ENCODE measurements at places on chromosomes 1 and 21. TPM values are rescaled to one million over a fixed set of nuclear protein-coding genes. Genes with fewer than 3 reads are reported as not detected.

DNA sequence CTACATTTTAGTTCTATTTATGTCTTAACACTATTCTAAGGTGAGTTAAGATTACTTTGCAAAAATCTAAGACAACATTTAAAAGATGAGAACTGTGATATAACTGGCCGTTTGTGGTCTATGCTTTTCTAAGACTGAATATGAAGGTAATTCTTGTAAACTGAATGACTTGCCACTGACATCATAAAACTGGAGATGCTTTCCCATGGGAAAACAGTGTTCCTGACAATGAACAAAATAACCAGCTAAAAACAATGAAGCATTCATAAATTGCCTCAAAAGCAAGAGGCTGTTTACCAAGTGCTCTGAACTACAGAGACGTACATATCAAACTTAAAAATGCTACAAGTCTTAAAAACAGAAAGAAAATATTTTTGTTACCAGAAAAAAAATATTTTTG, 54.7 kb downstream of the APP start:
- DNase-seq = no peak

DNA sequence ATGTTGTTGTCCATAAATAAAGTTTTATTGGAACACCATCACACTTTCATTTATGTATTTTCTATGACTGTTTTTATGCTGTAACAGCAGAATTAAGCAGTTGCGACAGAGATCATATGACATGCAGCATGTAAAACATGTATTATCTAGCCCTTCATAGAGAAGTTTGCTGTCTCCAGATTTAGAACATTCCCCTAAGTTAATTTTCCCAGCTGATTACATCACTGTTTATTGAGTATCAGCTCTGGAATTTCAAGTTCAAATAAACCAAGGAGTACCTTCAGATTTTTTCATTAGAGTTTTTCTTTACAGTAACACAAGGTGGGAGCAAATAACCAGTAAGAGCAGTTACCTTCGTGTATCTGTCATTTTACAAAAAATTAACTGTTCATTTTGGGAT, 792.8 kb downstream of the USP25 start:
- DNase-seq = no peak

DNA sequence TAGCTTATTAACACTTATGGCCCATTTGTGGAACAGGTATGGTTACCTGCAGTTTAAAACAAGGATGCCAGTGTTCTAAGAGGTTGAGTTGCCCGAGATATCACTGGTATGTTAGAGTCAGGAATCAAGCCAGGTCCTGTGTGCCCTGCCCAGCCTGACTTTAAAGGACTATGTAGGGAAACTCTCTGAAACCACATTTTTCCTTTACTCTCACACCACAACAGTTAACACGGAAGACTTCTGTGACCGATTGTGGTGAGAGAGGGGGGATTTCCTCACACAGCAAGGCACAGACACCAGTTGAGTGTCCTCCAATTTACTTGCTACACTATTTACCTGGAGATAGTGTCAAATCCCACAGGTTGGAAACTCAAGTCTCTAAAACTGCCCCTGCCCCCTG, 47.8 kb downstream of the UCK2 start:
- DNase-seq = no peak

DNA sequence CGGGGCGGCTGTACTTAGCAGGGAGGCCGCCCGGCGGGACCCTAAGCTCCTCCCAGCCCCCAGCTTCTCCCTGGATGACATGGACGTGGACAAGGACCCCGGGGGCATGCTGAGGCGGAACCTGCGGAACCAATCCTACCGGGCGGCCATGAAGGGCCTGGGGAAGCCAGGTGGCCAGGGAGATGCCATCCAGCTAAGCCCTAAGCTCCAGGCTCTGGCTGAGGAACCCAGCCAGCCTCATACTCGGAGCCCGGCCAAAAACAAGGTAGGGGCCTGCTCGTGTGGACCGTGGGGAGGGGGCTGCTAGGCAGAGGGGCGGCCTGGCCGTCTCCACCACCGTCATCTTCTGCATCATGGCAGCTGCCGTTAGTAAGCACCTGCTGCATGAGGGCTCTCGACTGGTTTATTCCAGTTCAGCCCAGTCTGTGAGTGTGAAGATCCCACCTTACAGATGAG, 9.0 kb downstream of the ARHGEF16 start:
- no peak for DNase-seq

DNA sequence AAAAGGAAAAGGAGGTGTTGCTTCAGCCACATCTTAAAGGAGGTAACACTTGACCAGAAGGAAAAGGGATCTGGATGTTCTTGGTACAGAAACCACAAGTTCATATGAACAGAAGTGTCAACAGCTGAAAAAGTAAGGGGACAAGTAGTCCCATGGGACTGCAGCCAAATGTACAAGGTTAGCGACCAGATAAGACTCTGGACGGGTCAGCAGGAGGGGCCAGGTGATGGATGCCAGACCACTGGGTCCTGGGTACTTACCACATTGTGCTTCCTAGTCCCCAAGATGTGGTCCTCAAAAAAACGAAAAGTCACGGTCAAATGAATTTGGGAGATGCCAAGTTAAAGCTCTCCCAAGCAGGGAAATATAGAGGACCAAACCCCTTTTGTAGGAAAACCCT, 16.6 kb upstream of the BMP8A start:
- no peak for DNase-seq

C4BPA gene
- total RNA-seq = not detected

DNA sequence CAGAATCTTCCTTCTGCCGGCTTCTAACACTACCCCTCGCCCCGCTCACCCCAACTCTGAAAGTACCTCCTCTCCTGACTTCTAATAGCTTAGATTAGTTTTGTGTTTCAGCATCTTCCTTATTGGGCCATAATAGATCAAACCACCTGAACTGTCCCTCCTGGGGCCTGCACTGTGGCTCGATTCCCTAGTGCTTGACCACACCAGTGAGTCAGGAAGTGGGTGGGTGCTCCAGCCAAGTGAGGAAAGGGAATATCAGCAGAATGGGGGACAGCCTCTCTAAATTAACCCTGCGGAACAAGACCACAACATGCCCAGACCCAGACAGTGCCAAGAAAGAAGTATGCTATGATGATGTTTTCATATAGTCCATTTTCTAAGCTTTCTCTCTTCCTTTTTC, 8.5 kb downstream of the SERTAD4 start:
- DNase-seq = no peak

NBPF6 gene
- not detected for total RNA-seq

DNA sequence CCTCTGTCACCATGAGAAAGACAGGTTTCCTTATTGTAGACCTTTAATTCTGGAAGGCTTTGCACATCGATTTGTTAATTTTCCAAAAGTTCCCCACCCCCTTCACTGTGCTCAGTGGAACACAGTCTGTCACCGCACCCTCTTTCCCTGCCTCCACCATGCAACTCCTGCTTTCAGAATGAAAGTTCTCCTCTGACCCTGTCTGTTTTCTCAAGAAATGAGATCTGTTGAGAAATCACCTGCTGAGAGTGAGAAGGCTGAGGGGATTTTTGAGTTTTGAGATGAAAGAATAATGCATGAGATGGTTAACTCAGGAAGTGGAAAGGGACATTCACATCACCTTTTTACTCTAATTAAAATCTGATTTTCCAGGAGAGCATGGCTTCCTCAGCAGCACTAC, 99.6 kb downstream of the CYYR1 start:
- DNase-seq = no peak

ETV3L gene
- not detected for total RNA-seq

CD53 gene
- total RNA-seq = not detected

GRCh38 chr1:214429951-214430770, 121.2 kb downstream of the PTPN14 start:
- DNase-seq = no peak
